ENCODE measurements at places on chromosomes 6 and 20.

- no peak for DNase-seq
Observed at GRCh38 chr6:14763139-14763538, 482.7 kb upstream of the JARID2 start.

DNA sequence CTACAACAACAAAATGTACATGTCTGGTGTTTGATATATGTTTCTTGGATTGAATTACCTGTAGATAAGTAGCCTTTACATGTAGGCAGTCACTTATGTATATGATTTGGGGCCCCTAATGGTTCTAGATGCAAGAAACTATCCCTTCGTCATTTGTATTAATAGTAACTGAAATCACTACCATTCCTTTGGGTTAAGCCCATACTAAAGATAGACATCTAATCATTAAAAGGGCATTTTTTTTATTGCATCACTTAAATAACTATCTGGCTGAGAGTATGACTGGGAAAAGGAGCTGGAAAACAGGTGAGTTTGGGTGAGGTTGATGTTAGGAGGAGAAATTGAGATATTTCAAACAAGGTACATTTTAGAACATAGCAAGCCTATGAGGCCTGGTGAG is 213.5 kb upstream of the PLN start:
- DNase-seq, result no peak

- DNase-seq, result no peak
Observed at GRCh38 chr6:20403766-20404640, 2.3 kb downstream of the E2F3 start.

GRCh38 chr6:15714658-15715057 is 51.8 kb upstream of the DTNBP1 start:
- DNase-seq, result no peak

Data from kidney epithelial cell (primary cell).